ENCODE measurements at places on chromosomes 12 and 14. TPM values are rescaled to one million over a fixed set of nuclear protein-coding genes. Genes with fewer than 3 reads are reported as not detected.

The PRKD1 gene
- 32.0 TPM for polyA plus RNA-seq

The IPO8 gene
- 36.4 TPM for polyA plus RNA-seq

The SMIM41 gene
- 0.29 TPM for polyA plus RNA-seq

The AMN gene
- polyA plus RNA-seq: 27.0 TPM

- no peak for DNase-seq
These were observed 51.0 kb downstream of the VWF start for GRCh38 chr12:6073426-6073825.

DNA sequence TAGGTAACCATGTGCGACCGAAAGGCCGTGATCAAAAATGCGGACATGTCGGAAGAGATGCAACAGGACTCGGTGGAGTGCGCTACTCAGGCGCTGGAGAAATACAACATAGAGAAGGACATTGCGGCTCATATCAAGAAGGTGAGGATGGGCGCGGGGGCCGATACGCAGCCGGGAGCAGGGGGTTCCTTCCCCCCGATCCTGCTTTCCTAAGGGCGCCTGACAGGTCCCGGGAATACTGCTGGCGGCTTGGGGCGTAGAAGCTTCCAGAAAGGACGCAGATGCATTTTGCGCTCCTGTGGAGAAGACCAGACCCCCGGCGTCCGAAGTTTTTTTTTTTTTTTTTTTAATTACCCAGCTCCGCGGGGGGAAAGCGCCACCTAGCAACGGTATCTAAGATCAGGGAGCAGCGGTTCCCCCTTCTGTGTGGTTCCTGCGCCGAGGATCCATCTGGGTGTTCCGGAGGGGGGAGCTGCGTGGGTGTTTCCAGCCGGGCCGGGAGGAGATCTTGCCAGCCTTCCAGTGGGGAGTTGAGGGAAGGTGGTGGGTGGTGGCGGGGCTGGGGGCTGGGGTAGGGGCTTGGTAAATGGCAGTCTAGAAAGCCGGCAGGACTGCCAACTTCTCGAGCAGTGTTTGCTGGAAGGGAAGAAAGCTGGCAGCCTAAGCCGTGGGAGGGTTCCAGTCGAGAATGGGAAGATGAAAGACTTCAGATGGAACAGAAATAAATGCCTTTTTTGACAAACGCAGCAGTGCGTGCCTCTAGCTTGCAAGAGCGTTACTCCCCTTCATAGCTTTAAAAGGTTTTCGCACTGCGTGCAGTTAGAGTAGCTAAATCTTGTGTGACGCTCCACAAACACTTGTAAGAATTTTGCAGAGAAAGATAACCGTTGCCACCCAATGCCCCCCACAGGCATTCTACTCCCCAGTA lies 764 bp downstream of the DYNLL1 start:
- DNase-seq: no peak

- DNase-seq: no peak
These were observed 99.9 kb downstream of the ADGRD1 start for GRCh38 chr12:131053567-131053966.

DNA sequence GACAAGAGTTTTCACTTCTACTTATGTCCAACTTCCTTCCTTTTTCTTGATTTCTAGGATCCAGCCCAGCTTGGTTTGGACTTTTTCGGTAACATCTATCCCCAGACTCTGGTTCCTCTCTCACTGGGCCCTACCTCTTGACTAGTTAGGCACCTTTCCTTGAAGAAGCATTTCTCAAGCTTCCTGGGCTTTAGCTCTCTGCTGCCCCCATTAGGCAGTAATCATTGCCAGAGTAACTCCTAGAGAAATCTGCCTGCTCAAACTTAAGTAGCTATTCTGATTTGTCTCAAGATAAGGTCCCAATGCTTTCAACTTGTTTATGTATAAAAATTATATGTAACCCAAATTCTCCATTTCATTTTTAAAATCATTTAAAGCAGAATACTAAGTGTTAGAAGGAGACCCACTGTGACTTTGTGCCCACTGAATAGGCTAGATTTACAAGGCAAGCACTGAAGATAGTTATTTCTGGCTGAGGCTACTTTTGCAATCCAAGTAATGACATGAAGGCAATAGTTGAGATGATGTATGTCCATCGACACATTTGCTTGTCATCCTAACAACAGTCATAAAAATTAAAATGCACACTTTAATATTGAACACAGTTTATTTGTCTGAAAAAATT lies 275.0 kb upstream of the G2E3 start:
- peak; percentile 11 for DNase-seq

GRCh38 chr12:12180575-12180974 lies 86.3 kb downstream of the LRP6 start:
- no peak for DNase-seq

DNA sequence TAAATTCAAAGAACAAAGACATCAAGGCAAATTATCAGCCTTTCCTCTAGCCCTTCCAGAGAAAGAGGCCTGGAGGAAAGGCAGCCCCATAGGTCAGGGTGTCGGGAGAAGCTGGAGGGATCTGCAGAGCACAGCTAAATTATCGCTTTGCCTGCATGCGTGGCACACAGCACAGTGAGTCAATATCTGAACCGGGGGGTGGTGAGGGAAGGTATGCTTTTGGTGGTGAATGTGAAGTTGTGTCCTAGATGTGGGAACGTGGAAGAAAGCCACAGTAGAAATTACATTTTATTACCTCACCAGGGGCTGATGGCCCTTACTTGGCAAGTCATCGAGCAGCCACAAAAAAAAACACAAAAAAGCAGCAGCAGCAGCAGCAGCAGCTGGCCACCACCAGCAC lies 243.2 kb downstream of the EGLN3 start:
- DNase-seq: no peak

GRCh38 chr14:62983821-62984220 lies 61.4 kb downstream of the KCNH5 start:
- DNase-seq: no peak

- no peak for DNase-seq
These were observed 34.3 kb downstream of the MYO1H start for GRCh38 chr12:109382031-109382430.

- DNase-seq: no peak
These were observed 21.0 kb upstream of the ABCC9 start for GRCh38 chr12:21962236-21962635.

DNA sequence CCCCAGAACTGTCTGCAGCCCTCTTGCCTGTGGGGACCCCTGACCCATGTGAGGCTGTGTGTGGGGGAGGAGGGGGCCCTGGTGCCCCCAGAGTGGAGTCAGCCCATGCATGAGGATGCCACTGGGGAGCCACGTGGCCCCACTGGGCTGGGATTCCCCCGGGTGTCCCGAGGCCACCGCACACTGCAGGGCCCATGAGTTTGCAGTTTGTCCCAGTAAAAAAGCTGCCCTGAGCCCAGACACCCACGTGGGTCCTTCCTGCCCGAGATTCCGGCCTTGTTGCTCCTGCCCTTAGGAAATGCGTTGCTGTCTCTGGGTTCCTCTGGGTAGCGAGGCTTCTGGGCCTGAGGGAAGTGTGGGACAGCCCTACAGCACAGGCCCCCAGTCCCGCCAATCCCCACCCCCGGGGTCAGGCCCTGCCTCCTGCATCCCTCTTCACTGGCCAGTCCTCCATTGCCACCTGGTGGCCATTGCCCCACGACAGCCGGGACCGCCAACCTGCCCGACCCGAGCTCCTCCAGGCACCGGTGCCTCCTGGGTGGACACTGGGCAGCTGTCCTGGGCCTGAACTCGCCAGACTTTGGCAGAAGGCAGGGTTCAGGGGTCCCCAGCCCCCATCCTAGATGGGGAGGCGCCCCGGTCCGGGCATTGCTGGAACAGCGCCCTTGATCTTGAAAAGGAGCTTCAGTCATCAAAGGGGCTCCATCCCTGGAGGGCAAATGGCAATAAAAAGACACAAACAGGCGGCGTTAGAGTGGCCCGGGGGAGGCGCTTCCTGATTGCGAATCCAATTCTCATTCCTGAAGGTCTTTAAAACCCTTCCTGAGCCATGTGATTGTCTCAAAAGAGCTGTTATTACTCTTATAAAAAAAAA lies 15.6 kb upstream of the C14orf180 start:
- DNase-seq: no peak

DNA sequence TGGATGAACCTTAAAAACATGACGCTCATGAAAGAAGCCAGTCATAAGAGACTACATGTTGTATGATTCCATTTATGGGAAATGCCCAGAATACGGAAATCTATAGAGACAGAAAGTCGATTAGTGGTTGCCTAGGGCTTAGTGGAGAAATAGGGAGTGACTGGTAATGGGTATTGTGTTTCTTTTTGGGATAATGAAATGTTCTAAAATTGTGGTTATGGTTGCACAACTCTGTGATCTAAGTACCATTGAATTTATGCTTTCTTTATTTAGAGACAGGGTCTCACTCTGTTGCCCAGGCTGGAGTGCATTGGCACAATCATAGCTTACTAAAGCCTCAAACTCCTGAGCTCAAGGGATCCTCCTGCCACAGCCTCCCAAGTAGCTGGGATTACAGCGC lies 8.0 kb downstream of the RBMS2 start:
- no peak for DNase-seq

DNA sequence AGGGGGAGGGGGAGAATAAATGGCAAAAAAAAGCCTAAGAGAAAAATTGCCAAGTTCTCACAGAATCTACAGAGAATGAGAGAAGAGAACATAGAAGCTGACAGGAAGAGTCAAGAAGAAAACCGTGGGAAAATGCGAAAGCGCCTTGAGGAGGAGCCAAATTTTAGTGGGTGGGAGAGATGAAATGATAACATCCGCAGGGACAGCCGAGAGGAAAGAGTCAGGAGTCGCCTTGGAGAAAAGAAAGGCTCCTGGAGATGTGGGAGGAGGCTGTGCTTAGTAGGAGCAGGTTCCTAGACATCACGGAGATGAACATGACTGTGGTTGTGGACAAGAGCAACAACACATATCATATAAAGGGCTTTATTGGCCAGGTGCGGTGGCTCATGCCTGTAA lies 49.4 kb downstream of the PHLDA1 start:
- no peak for DNase-seq

- DNase-seq: no peak
These were observed 67.3 kb upstream of the EGLN3 start for GRCh38 chr14:34018125-34018524.

GRCh38 chr14:93183596-93184317 lies 940 bp downstream of the MOAP1 start:
- no peak for DNase-seq

DNA sequence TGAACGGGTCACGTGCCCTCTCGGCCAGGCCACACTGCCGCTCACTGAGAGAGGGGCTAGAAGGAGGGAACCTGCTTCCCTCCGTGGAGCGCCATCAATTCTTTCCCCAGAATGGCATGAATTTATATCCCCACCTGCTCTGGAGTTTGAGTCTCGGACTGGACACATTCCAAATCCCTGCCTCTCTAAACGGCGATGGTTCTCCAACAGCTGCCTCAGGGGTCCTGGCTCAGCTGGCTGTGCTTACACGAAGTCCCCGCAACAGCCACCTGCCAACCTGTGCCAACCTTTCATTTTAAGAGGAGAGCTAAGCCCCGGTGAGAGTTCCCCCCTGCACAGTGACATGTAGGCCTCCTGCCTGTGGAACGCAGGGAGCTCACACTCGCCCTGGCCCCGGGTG lies 73.2 kb downstream of the RIMBP2 start:
- no peak for DNase-seq

DNA sequence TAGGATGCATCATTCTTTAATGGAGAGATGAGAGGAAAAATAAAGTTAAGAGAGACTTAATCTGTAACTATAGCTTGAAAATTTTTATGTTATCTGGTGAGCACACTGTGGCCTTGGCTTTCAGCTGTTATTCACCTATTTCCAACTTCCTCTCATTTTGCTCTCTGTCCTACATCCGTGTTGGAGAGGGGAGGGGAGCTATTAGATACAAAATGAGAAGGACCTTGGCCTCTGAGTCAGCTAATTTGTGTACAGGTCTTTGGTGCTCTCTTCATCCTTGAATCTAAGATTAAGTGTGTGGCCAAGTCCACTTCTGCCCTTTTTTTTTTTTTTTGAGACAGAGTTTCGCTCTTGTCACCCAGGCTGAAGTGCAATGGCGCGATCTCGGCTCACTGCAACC lies 887 bp upstream of the APOBEC1 start:
- no peak for DNase-seq

GRCh38 chr14:74547331-74547927 lies 53.9 kb downstream of the ISCA2 start:
- no peak for DNase-seq

DNA sequence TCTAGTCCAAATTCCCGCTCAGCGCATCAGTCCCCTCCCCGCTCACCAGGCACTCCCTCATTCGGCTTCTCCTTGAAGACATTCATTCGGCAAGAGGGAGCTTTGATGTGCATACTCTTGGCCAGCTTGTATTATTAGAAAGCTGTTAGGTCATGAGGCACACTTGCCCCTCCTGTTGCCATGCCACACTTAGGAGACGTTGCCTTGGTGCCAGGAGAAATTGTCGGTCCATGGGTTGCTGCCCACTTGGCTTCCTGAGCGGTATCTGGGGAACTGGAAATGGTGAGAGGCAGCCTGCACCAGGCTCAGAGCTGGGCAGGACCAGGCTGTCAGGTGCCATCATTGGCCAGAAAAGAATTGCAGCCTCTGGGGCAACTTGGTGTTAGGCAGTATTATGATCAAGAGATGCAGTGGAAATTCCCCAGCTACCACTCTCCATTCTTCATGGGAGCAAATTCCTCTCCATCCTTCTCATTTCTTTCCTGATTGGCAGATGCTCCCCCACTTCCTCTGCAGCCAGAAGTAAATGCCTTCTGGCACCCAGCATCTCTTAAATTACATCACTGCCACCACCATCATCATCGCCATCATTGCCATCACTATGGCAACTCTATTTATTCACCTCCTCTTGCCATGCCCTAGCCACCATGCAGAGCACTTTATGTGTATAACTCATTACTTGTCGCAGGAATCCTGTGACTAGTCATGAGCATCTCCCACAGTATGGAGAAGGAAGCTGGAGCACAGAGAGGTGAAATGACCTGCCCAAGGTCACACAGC lies 12.4 kb downstream of the CABP1 start:
- DNase-seq: no peak

DNA sequence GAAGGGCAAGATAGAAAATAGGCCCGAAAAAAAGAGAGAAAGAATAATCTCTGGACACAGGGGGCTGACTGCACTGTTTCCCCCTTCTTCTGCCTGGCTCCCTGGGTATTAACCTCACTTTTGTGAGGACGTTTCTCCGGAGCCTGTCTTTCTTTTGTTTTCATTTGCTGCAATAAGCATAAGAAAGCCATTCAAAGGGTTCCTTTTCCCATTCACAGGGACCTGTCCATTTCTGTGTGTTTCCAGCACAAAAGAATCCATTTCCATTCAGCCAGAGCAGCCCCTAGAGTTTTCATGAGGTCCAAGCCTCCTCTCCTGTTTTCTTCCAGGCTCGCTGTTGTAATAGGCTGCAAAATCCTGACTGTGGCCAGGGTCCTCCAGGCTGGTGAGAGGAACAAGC lies 16.8 kb downstream of the PLXNC1 start:
- no peak for DNase-seq

- DNase-seq: no peak
These were observed 40.6 kb downstream of the IL31 start for GRCh38 chr12:122133192-122133950.

GRCh38 chr12:123934016-123934620 lies 38.5 kb downstream of the CCDC92 start:
- no peak for DNase-seq

GRCh38 chr12:123897221-123897620 lies 75.4 kb downstream of the CCDC92 start:
- DNase-seq: no peak

Measured in left renal pelvis (tissue), 4 donors.